ENCODE measurements at places on chromosomes 7 and 10. TPM values are rescaled to one million over a fixed set of nuclear protein-coding genes. Genes with fewer than 3 reads are reported as not detected.

TSPAN12 gene
- 0.81 TPM for total RNA-seq

NPSR1 gene
- not detected for total RNA-seq

STEAP1B gene
- total RNA-seq: not detected

THSD7A gene
- total RNA-seq: 0.89 TPM

HMX3 gene
- not detected for total RNA-seq

AQP1 gene
- total RNA-seq: 25.9 TPM

TDRD1 gene
- total RNA-seq: 0.02 TPM

PAX2 gene
- total RNA-seq: 0.07 TPM

CALCR gene
- total RNA-seq: 0.98 TPM

PDZD8 gene
- 24.8 TPM for total RNA-seq

FBXW4 gene
- 30.8 TPM for total RNA-seq

ECHDC3 gene
- total RNA-seq: not detected

PTN gene
- 11.9 TPM for total RNA-seq

CYP3A4 gene
- total RNA-seq: not detected

MACROH2A2 gene
- 15.0 TPM for total RNA-seq

YAE1 gene
- 59.0 TPM for total RNA-seq

ATRNL1 gene
- total RNA-seq: 11.4 TPM

C10orf143 gene
- 0.05 TPM for total RNA-seq

HOXA2 gene
- total RNA-seq: 0.17 TPM

CLDN4 gene
- 31.4 TPM for total RNA-seq

CLDN3 gene
- not detected for total RNA-seq

STK32C gene
- total RNA-seq: 23.0 TPM

HOXA6 gene
- not detected for total RNA-seq

FZD1 gene
- total RNA-seq: 6.4 TPM

SYT15B gene
- total RNA-seq: 0.09 TPM

FGL2 gene
- total RNA-seq: not detected

AOAH gene
- total RNA-seq: 0.53 TPM

MYO3A gene
- total RNA-seq: not detected

LYZL1 gene
- total RNA-seq: not detected

CYTH3 gene
- total RNA-seq: 34.8 TPM

SH2B2 gene
- total RNA-seq: 2.5 TPM

NUPR2 gene
- total RNA-seq: not detected

OR6B1 gene
- not detected for total RNA-seq

MMP21 gene
- not detected for total RNA-seq

PRKCQ gene
- total RNA-seq: not detected

CTAGE8 gene
- not detected for total RNA-seq

CASD1 gene
- 18.2 TPM for total RNA-seq

MSS51 gene
- 0.60 TPM for total RNA-seq

ASB15 gene
- total RNA-seq: not detected

MMD2 gene
- not detected for total RNA-seq

VAX1 gene
- total RNA-seq: not detected

SNCG gene
- total RNA-seq: 8.8 TPM

ENTPD1 gene
- total RNA-seq: 2.5 TPM

CALML5 gene
- total RNA-seq: not detected

SPDYE11 gene
- total RNA-seq: not detected

CPXM2 gene
- total RNA-seq: not detected

ENTPD7 gene
- 23.7 TPM for total RNA-seq

MYL10 gene
- total RNA-seq: not detected

UBE2H gene
- 77.7 TPM for total RNA-seq

AGMO gene
- total RNA-seq: not detected

SUGCT gene
- total RNA-seq: 3.3 TPM

EGR2 gene
- 0.09 TPM for total RNA-seq

EPDR1 gene
- 64.0 TPM for total RNA-seq

ANXA8L1 gene
- 63.8 TPM for total RNA-seq

HKDC1 gene
- total RNA-seq: 22.7 TPM

BMPER gene
- total RNA-seq: 0.55 TPM

TCTN3 gene
- total RNA-seq: 41.8 TPM

CDHR3 gene
- 0.10 TPM for total RNA-seq
